ENCODE measurements at places on chromosomes 7 and 10.
A peak's percentile ranks its signal among the peaks of the same experiment; 100 is the strongest.

DNA sequence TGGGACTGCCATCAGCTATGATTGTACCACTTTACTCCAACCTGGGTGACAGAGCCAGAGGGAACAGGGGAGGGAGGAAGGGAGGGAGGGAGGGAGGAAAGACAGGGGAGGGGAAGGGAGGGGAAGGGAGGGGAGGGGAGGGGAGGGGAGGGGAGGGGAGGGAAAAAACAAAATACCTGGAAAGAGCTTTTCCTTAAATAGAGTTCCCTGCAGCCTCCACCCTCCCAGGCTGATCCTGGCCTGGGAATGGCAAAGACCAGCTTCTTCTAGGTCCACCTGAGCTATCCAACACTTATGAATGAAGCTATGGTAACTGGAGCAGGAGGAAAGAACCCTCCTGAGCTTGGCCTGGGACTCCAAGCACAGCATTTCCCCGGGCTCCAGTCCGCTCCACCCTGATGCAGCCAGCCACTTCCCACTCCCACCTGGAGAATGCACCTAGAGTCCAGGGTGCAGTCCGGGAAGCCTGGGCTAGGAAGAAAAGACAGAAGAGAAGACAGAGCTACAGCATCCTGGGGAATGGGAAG, 66.1 kb downstream of the GRID1 start:
- DNase-seq: no peak

DNA sequence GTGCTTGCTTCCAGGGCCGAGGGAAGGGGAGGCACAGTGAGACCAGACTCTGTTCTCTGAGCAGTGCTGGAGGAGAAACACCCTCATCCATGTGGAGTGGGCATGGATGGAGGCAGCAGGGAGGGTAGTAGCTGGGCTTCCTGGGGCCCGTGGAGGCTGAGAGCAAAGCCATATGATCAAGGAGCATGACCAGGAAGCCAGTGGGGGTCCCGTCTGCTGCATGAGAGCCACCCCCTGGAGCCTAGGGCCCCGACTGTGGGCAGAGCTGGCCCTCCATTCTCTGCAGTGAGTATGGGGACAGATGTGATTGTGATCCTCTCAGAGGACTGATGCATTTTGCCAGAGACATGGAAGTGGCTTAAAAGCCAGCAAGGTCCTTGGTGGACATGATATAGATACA, 61.6 kb downstream of the CCNY start:
- DNase-seq: no peak

GRCh38 chr7:99290980-99291607, 18.5 kb downstream of the MYH16 start:
- DNase-seq: peak; percentile 14

DNA sequence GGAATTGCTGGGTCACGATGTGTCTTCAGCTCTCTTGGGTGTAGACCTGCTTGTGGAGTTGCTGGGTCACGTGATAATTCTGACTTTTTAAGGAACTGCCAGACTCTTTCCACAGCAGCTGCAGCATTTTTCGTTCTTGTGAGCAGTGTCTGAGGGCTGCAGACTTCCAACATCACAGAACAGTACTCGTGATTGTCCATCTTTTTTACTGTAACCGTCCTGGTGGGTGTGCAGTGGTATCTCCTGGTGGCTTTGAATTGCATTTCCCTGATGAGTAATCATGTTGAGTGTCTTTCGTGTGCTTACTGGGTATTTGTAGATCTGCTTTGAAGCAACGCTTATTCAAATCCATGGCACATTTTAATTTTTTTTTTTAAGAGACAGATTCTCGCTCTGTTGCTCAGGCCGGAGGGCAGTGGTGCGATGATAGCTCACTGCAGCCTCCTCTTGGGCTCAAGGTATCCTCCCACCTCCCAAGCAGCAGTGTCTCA, 22.7 kb downstream of the INPP5A start:
- no peak for DNase-seq

- DNase-seq: no peak
These were observed 322.7 kb upstream of the PFKP start for GRCh38 chr10:2744547-2745200.

DNA sequence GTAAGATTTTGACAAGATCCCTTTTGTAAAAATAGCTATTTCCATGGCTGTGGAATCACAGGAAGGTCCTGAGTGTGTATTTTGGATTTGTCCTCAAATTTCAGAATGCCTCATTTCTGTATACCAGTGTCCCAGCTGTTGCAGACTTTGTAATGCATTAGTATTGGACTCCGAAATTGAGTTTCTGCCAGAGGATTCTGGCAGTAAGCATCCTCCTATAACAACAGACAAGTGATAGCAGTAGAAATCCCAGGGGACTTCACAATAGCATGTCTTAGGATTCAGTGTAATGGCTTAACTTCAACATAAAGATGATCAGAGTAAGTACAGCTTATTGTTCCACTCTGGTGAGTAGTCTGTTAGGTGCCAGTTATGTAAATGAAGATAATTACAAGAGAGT, 104.6 kb downstream of the FOXP2 start:
- no peak for DNase-seq

DNA sequence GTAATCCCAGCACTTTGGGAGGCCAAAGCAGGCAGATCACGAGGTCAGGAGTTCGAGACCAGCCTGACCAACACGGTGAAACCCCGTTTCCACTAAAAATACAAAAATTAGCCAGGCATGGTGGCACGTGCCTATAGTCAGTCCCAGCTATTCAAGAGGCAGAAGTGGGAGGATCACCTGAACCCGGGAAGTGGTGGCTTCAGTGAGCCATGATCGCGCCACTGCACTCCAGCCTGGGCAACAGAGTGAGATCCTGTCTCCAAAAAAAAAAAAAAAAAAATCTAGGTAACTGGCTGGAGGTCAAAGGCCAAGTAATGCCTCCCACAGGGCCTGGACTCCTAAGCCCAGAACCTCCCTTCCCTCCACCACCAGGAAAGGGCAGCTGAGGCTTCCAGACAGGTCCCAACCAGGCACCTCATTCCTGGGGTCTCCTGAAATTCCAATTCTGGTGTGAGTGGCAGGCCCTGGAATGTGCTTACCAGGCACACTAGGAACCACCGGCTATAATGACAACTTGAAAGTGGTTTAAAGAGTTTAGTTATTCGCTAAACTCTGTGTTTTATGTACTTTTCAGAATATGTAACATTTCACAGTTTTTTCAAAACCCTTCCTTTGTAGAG, 86.9 kb upstream of the TNRC18 start:
- no peak for DNase-seq

- no peak for DNase-seq
These were observed 3.5 kb upstream of the BMPER start for GRCh38 chr7:33901847-33902246.

GRCh38 chr7:71511361-71511807, 379.4 kb downstream of the GALNT17 start:
- no peak for DNase-seq

DNA sequence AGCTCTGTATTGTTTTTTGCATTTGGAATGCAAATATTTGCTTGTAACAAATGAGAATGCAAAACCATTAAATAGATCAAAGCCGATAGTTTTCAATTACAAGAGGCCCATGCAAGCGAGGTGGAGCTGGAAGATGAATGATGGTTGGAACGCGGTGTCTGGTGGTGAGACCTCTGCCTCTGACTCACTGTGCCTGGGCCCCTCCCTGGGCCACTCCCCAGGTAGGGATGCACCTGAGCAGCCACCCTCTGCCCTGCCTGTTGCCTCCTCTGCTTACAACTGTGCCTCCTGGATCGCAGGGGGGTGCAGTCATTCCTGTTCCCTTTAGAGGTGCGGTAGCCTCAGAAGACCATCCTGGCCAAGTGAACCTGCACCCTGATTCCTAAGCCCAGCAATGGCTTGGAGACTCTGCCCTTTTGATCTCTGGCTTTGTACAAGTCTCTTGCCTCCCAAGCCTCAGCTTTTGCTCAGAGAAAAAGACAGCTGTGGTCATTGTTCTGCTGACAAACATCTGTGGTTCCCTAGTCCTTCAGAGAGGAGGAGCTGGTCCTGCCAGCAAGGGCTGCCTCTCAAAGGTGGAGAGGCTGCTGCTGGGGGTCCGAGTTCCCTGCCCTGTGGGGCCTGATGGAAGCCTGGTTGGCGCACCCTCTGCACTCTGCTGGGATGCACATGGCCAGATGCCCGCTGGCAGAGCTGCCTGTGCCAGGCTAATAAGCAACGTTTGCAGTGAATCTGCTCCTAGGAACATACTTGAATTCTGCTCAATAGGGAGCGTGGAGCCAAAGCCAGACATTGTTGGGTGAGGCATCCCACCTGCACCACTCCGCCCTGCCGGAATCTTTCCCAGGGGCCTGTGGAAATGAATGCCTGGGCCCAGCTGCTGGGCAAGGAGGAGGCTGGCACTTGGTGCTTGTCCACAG, 126.3 kb upstream of the TCERG1L start:
- no peak for DNase-seq

GRCh38 chr7:92489634-92490033, 11.9 kb upstream of the ERVW-1 start:
- DNase-seq: no peak

DNA sequence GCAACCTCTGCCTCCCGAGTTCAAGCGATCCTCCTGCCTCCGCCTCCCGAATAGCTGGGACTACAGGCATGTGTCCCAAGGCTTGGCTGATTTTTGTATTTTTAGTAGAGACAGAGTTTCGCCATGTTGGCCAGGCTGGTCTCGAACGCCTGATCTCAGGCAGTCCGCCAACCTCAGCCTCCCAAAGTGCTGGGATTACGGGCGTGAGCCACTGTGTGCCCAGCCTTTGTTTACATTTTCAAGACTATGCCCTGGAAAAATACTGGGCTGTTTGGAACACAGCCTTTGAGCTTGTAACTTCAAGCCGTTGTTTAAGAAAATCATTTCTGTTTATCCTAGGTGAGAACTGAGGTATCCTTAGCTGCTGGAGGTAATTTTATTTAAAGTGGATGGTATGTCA, 1.9 kb downstream of the ZKSCAN1 start:
- peak; percentile 74 for DNase-seq

GRCh38 chr7:128404886-128405470, 4.8 kb downstream of the IMPDH1 start:
- DNase-seq: no peak

GRCh38 chr10:17022466-17022825, 107.2 kb downstream of the CUBN start:
- no peak for DNase-seq

GRCh38 chr10:109746861-109747260, 176.4 kb downstream of the XPNPEP1 start:
- no peak for DNase-seq

DNA sequence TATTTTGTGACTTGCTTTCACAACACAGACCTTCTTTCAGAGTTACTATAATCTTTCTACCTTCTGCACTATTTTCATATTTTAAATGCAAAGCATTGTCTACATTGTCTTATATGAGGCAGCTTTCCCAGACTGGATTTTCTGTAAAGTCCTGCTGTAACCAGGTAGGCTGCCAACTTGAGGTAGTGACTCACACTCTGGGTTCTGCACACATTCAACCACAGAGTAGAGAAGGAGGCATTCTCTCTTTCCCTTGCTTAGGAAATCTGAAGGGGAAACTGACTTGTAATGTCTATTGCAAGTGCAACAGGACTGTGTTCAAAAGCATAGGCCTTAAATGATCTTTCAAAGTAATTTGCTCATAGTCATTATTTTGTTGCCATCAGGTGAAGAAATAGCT, 461.4 kb downstream of the GRM8 start:
- no peak for DNase-seq

DNA sequence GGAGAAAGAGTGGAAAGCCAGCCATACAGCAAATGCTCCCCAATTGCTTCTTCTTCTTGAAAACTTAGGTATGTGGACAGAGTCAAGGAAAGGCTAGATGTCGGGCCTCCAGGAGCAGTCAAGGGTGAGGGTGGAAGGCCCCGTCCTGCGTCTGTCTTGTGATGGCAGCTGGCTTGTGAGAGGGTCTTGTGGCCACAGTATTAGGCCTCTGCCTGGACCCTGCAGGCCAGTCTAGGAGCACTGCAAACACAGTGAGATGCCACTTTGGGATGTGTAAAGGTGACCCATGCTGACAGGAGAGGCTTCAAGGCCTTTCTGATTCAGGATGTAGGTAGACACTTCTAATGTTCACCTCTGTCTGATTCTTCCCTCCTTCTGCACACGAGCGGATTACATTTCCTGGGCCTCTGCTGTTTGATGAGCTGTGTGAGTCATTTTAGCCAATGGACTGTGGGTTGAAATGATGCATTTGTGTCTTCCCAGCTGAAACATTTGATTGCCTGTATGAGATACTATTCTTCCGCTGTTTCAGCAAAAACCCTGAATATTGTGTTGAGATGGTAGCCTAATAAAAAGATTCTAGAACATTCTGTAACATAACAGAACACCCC, 135.4 kb downstream of the EMX2 start:
- DNase-seq: no peak

DNA sequence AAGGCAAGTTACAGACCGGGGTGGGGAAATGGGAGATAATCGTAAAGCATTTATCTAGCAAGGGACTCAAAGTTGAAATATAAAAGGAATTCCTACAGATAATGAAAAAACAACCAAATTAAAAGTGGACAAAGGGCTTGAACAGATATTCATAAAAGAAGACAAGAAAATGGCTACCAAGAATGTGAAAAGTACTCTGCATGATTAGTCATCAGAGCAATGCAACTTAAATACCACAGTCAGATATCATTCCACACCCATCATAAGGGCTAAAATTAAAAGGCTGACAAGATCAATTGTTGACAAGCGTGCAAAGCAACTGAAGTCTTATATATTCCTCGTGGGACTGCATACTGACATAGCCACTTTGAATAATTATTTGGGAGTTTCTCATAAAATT, 124.6 kb upstream of the RSU1 start:
- no peak for DNase-seq

- no peak for DNase-seq
These were observed 579.8 kb upstream of the FOXK1 start for GRCh38 chr7:4102231-4102841.

GRCh38 chr7:48259463-48260280, 88.4 kb downstream of the ABCA13 start:
- DNase-seq: no peak

- DNase-seq: no peak
These were observed 33.7 kb downstream of the DDC start for GRCh38 chr7:50531401-50531911.

DNA sequence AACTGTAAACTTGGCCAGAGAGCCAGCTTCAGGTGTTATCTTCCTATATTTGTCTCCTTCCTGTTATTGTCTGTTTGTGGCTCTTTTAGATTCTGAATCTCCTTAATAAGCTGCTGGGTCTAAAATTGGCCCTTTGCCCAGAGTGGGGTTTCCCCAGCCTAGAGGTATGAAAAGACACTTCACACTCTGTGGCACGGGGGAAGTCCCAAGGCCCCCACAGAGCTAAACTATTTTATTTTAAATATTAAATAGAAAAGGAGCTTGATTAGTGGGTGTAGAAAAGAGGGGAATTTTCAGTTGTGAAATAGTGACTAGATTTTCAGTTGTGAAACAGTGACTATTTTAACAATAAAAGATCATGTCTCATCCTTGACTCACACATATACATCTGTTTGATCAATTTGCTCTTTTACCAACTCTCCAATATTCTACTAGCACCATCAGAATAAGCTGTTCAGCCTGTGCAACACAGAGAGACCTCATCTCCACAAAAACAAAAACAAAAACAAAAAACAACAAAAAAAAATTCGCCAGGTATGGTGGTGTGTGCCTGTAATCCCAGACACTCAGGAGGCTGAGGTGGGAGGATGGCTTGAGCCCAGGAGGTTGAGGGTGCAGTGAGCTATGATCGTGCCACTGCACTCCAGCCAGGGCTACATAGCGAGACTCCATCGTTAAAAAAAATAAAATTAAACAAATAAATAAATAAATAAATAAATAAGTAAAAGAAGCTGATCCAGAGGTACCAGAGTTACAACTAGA, 24.9 kb upstream of the ADO start:
- DNase-seq: peak; percentile 61

GRCh38 chr7:126445991-126446390, 806.8 kb downstream of the GRM8 start:
- no peak for DNase-seq

Measured in transverse colon (tissue), 4 donors.